ENCODE measurements at places on chromosomes 5 and 9.

- no peak for DNase-seq
Observed at GRCh38 chr9:113558632-113559502, 95.3 kb downstream of the RGS3 start.

DNA sequence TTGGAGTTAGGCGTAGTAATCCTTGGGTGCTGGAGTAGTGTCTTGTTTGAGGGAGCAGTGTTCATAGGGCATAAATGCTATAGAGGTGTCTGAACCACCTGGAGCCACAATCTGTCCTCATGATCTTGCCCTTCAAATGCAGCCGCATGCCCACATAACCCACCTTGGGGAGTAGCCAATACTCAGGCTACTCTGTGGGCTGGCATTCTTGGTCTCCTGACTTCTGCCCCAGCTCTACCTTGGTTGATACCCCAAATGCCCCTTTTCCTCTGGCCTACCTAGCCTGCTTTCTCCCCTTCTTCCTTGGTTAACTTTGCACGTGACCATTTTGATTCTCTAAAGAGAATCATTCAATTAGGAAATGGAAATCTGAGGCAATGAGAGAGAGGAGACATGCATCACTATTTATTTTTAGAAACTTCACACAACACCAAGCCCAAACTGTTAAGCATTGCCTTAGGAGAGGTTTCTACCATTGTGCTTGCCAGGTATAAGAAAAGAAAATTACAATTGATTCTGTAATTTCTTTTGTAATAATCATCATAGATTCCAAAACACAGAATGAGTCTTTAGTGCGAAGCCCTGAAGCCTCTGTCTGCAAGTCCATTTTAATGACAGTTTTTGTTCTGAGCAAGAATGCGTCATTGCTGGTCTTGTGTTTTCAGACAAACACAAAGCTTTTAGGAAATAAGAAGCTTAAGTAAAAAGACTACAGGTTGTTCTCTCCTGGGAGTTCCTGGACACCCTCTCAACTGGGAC, 135.2 kb downstream of the C9orf152 start:
- DNase-seq = no peak

GRCh38 chr9:126758916-126759585, 45.8 kb upstream of the ZBTB43 start:
- DNase-seq = no peak

DNA sequence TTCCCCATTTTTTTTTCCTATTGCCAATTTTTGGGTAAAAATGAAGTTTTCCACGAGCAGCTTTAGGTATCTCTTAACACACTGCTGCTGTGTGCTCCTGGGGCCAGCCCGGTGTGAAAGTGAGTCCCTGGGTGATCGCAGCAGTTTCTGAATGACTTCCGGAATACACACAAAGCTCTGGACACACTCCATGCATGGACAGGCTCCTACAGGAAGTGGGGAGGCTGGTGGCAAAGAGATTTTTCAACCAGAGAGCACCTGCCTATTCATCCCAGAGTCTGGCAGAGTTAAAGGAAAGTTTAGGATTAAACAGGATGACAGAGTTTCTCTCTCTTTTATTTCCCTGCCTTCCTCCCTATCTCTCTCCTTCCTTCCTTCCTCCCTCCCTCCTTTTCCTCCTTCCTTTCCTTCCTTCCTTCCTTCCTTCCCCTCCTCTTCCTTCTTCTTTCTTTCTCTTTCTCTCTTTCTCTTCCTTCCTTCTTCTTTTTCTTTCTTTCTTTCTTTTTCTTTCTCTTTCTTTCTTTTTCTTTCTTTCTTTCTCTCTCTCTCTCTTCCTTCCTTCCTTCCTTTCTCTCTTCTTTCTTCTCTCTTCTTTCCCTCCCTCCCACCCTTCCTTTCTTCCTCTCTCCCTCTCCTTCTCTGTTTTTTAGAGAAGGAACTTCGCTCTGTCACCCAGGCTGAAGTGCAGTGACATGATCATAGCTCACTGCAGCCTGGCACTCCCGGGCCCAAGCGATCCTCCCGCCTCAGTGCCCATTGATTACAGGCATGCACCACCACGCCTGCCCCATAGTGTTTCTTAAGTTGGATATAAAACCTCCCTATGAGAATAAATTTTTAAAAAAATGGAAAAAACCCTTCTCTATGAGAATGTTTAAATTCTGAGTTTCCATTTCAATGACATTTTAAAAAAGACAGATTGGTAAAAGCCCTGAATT, 38.7 kb upstream of the UBTD2 start:
- DNase-seq = no peak

GRCh38 chr9:78541868-78542443, 245.0 kb downstream of the PSAT1 start:
- DNase-seq = no peak

- no peak for DNase-seq
Observed at GRCh38 chr5:175383350-175383749, 60.6 kb downstream of the DRD1 start.

DNA sequence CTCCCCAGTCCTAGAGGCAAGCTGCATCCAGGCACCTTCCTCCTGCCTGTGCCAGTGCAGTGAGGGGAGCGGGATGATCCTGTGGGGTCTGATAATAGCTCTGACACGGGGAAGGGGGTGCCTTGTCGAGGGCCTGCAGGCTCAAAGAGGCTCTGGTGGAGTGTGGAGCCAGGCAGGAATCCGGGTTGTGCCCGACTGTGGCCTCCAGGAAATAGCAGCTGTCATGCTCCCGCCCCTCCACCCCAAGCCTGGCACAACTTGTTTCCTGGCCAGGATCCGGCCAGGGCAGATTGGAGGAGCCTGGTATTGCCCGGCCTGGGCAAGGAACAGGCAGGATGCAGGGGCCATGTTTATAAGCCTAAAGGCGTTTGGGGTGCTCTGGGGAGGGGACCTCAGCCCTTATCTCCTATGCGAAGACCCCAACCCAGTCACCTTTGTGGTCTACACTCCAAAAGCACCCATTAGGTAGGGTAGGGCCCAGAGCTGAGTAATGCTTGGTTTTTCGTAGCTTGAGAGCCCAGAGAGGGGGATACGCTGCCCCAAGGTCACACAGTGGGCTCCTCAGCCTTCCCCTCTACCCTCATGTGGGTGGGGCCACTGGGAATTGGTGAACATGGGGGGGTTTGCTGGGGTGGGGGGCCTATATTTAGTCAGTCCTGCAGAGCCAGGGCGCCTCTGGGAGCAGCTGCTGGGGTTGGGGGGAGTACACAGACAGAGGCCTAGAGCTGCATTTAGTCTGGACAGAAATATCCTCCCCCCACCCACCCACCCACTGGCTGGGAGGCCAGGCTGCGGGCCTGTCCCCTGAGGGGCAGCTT, 12.2 kb downstream of the CXXC5 start:
- no peak for DNase-seq

DNA sequence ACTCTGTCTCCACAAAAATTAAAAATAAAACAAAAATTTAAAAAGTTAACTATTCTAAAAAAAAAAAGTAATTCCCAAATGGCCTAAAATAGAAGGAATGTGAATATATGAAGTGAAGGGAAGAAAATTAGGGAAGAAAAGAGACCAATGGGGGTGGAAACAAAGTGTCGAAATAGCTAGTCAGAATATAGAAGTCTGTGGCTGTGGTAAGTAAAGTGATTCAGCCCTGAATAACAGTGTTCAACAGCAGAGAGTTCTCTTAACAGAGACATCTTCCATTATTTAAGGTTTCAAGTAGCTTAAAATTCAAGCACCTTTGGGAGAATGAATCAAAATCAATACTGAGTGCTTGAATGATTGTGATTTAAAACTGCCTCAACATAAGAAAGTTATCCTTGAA, 51.7 kb downstream of the LPAR1 start:
- no peak for DNase-seq

GRCh38 chr5:83645936-83646335, 74.7 kb downstream of the HAPLN1 start:
- no peak for DNase-seq

DNA sequence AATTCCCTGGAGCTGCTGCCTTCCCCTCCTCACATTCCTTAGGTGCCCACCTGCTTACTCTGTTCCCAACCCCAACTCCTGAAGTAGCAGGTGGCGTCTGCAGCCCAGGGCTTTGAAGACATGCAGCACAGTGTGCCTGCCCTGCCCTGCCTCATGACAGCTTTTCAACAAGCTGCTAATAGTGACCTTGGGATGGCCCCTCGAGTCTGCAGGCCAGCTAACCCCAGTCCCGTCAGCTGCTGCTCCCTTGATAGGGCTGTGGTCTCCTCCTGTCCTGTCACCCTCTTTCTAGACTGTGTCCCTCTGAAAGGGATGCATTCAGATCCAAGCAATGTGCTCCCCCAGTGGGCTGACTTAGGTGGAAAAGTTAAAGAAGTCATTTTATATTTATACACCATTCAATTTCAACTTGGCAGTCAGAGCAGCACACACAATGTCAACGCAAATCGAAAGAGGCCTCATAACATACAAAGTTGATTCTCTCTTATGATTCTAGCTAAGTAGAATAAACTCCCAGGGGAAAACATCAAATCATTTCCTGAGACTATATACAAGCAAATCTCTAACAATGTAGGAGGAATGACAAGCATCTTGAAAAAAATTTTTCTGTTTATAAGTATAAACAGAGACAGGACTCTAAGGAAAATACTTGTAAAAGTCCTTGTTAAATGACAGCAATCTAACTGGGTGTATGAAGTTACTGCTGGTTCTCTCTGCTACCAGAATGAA, 37.9 kb downstream of the ADRB2 start:
- no peak for DNase-seq

GRCh38 chr5:159319832-159320231, 10.5 kb downstream of the IL12B start:
- DNase-seq = no peak

DNA sequence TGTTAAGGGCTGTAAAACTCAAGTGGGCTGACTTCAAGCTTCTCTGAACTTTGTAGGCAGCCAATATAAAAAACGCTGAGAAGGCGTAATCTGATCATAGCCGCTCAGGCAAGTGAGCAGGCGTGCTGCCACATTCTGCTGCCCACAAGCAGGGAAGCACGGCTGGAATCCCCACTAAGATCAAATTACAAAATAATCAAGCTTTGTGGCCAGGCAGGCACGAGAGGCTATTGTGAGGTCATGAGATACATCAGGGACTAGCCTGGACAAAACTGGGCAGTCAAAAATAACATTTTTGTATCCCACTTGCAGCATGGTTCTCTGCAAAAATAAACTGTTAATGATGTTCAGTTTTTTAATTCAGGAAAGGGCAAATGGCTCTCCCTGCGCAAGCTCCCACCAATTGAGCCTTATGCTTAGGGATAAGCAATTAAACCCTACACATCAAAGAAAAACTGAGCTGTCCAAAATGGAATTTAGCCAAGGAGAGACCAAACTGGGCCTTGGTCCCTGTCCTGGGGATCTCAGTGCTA, 64.0 kb downstream of the POU5F2 start:
- no peak for DNase-seq

GRCh38 chr9:93808115-93809029, 146.8 kb downstream of the BARX1 start:
- DNase-seq = no peak

DNA sequence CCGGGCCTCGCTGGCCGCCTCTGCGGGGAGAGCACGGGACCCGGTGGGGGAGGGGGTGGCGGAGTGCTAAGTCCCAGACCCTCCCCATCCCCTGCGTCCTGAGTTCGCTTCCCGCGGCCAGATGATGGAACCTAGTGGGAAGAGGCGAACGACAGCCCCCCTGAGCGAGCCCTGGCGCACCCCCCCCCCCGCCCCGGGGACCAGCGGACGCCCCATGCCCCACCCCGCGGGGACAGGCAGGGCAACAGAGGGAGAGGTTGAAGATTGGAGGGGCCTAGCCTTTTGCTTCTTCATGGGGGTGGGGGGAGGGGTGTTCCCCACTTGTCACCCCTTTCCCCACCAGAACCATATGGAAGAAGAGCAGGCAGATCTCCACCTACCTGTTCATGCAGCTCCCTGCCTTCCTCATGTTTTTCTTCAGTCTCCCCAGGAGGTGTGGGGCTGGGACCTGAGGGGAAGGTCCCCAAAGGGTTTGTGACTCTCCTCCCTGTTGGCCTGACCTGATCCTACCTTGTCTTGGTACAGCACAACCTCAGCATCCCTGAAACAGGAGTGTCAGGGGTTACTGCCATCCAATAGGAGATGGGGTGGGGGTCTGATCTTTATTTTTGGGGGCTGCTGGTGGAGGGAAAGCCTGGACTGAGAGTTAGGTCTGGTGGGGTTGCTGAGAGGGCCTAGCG, 485 bp downstream of the FAM53C start:
- DNase-seq = no peak

DNA sequence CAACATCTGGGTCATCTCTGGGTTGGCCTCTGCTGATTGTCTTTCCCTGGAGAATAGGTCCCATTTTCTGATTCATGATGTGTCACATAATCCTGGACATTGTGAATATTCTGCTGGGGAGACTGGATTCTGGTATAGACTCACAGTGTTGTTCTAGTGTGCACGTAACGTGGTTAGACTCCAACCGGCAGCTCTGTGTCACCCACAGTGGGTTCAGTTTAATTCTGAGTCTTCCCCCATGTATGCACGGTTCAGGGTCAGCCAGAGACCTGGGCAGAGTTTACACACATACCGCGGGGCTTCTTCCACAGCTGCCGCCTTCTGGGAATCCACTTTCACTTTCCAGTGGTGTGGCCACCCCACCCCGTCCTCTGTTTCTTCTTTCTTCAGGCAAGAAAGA, 38.0 kb upstream of the LRRC14B start:
- DNase-seq = no peak

DNA sequence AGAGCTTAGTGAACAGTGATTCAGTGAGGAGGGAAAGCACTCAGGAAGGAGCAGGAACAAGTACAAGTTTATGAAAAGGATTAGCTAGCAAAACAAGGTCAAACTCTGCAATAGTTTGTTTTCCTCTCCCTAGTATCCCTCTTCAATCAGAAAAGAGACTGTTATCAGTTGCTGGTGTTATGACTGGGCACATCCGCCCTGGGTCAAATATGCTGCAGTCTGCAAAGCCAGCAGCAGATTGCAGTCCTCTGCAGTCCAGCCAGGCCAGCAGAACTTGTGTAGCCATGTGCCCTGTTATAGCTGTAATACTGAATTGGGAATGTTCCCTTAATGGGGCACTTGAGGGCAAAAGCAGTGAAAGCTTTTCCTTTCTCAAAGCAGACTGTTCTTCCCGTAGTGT, 12.0 kb downstream of the PCDHAC2 start:
- DNase-seq = no peak

DNA sequence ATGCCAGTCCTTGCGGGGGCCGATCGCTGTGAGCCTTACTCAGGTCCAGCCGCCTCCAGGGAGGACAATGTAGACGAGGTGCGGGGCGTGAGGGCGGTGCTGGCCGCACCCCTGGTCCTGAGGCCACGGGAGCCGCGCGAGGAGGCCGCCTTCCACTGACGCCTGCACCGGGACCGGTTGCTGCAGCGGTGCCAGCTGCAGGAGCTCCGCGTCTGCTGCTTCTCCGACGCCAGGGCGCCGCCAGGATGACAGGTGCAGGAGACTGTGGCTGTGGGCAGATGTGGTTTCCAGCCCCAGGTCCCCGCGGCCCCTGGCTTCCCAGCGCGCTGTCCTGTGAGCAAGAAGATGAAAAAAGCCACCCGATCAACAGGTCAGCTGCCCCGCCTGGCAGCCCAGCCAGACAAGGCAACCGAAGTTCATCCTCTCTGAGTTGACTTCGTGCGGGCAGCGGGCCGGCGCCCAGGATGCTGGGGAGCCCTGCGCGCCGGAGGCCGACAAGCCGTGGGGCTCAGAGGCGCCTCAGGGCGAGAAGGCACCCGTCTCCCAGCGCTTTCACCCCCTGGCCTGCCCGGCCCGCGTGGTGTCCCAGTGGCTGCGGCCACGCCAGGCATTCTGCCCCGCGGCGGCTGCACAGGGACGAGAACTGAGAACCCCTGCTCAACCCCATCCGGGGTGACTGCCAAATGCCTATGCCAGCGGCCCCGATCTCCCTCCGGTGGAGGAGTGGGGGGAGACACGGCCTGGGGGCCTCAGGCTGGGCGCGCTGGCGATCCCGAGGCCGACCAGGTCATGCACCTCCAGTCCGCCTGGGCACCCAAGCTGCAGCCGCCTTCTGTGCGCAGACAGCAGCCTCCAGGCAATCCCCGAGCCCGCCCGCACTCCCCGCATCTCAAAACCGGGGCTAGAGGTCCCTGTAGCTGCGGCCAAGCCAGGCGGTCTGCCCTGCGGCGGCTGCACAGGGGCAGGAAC, 43.4 kb upstream of the BICD2 start:
- no peak for DNase-seq
